Endothelial cell of coronary artery (primary cell): ENCODE measurements at places on chromosomes 5 and 9. TPM values are rescaled to one million over a fixed set of nuclear protein-coding genes. Genes with fewer than 3 reads are reported as not detected.

Gene BARHL1
- total RNA-seq, result not detected in 2 replicates

Gene AMBP
- total RNA-seq, result not detected in 2 replicates

Gene NR2F1
- 24.9 and 68.1 TPM in 2 replicates for total RNA-seq

Gene SPINK6
- not detected in 2 replicates for total RNA-seq

Gene GABRA1
- total RNA-seq, result not detected in 2 replicates

Gene LCP2
- total RNA-seq, result not detected in 2 replicates

Gene PCDHA9
- total RNA-seq, result 0.09 TPM in 2 replicates

Gene IFNB1
- total RNA-seq, result not detected in 2 replicates
